ENCODE measurements at places on chromosomes 6 and 20.

- no peaks in the 10 kb centered on the region for H3K36me3 ChIP-seq
- no peak overlapping the region for H3K27ac ChIP-seq
- DNase-seq, result no peak
Measured at GRCh38 chr6:107064579-107065065, 36.6 kb downstream of the MTRES1 start.

GRCh38 chr6:143773506-143774150 lies 69.5 kb upstream of the LTV1 start:
- H3K27me3 ChIP-seq, result no peaks in the 10 kb centered on the region
- H3K36me3 ChIP-seq, result peaks cover 12% of the 10 kb centered on the region
- no peak for DNase-seq
- no peak overlapping the region for H3K4me3 ChIP-seq
- peaks cover 8% of the 10 kb centered on the region for H3K4me1 ChIP-seq

DNA sequence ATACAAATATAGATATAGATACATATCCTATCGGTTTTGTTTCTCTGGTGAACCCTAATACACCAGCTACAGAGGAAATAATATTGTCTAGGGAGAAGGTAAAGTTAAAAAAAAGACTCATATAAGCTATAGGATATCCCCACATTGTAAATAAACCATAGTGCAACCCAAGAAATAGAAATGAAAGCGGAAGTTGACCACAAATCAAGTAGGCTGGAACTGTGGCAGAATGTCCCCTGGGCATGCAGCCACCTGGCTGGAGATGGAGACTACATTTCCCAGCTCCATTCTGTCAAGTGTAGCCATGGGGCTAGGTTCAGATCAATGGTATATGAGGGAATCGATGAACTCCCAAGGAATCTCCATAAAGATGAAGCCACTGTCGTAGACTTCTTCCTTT lies 70.1 kb upstream of the RPS6KA2 start:
- no peak overlapping the region for H3K4me3 ChIP-seq
- no peak overlapping the region for H3K27ac ChIP-seq
- peaks cover 2% of the 10 kb centered on the region for H3K4me1 ChIP-seq

DNA sequence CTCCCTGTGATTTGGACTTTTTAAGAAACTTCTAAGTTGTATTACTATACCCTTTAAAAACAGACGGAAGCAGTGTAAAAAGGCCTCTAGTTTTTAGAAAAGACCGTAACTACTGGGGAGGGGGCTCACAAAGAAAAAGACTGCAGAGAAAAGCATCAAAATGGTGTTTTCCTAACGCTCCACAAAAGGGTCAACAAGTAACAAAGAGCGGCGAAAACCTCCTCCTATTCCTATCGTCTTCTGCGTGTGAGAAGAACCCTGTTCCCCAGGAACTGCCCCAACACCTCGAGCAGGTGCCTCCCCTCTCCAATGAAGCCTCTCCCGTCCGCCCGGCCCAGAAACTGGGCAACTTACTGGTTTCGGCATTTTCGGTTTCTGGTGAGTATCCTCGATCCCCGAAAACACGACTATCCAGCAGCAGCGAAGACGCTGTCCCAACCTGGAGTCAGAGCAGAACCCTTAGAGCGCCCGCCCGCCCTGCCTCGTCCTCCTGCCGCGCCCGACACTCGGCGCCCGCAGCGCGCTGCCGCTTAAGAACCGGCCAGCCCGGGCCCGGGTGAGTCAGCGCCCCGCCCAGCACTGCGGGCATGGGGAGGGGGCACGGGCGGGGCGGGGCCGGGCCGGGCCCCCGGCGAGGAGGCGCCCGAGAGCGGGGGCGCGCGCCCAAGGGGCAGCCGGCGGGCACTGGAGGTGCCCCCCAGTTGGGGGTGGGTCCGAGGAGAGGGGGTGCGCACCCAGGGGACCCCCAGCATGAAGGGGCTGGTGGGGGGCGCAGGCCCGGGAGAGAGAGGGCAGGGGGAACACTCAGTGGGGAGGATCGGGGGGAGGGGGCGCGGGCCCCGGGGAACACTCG lies 1.2 kb downstream of the EZR start:
- H3K27ac ChIP-seq, result peak overlapping the region; percentile 99
- H3K4me3 ChIP-seq, result peak overlapping the region; percentile 96
- H3K27me3 ChIP-seq, result no peaks in the 10 kb centered on the region
- H3K4me1 ChIP-seq, result peaks cover 42% of the 10 kb centered on the region
- peak; percentile 77 for DNase-seq

- H3K27ac ChIP-seq, result no peak overlapping the region
- H3K4me1 ChIP-seq, result peaks cover 26% of the 10 kb centered on the region
- no peaks in the 10 kb centered on the region for H3K27me3 ChIP-seq
- DNase-seq, result no peak
- H3K4me3 ChIP-seq, result no peak overlapping the region
Measured at GRCh38 chr6:35449287-35449881, 2.8 kb upstream of the FANCE start.

- H3K4me1 ChIP-seq, result peaks cover 9% of the 10 kb centered on the region
- no peak overlapping the region for H3K27ac ChIP-seq
- H3K27me3 ChIP-seq, result no peaks in the 10 kb centered on the region
- no peak overlapping the region for H3K4me3 ChIP-seq
- H3K36me3 ChIP-seq, result no peaks in the 10 kb centered on the region
- no peak for DNase-seq
Measured at GRCh38 chr6:2966347-2966746, 5.0 kb downstream of the SERPINB6 start.
